Hematopoietic multipotent progenitor cell treated with erythropoietin and hydrocortisone succinate and interleukin-3 and kit ligand, for 17 days (in vitro differentiated cells): ENCODE measurements at places on chromosomes 6 and 20.

GRCh38 chr6:36198986-36199385 is 2.4 kb downstream of the BRPF3 start:
- DNase-seq, result no peak

DNA sequence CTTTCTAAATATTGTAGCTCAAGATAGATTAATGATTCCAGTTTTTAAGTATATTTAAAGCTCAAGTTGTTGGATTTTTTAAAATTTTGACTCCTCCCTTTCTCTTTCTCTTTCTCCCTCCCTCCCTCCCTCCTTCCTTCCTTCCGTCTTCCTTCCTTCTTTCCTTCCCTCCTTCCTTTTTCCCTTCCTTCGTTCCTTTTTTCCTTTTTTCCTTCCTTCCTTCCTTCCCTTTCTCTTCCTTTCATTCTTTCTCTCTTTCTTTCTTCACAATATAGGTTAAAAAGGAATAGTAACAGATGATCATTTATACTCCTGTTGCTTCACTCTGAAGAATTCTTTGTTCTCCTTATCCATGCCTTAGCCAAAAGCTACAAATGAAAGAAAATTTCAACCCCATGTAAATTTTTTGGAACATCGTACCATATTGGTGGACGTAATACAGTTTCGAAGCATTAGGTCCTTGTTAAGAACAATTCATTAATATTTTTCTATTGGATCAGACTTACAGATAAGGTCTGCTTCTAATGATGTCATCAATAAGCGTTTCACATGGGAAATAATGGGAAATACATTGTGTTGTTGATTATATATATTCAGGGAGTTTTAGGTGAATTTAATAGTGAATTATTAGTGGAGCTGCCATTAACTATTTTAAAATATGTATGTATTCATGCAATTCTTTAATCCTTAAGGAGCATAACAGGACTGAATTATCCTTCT is 139.6 kb upstream of the SLC35B3 start:
- no peak for DNase-seq

DNA sequence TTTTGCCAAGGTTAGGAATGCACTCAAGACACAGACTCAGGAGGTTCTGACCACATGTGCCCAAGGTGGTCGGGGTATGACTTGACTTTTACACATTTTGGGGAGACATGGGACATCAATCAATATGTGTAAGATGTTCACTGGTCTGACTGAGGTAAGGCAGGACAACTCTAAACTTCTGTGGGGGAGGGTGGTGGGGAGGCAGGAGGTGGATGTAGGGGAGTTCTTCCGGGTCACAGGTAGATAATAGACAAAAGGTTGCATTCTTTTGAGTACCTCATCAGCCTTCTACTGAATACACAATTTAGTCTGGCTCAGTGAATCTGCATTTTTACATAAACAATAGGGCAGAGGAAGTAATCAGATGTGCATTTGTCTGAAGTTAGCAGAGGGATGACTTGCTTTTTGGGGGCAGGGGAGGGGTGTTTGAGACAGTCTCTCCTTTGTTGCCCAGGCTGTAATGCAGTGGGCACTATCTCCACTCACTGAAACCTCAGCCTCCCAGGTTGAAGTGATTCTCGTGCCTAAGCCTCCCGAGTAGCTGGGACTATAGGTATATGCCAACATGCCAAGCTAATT is 10.9 kb downstream of the ECHDC1 start:
- DNase-seq, result no peak

DNA sequence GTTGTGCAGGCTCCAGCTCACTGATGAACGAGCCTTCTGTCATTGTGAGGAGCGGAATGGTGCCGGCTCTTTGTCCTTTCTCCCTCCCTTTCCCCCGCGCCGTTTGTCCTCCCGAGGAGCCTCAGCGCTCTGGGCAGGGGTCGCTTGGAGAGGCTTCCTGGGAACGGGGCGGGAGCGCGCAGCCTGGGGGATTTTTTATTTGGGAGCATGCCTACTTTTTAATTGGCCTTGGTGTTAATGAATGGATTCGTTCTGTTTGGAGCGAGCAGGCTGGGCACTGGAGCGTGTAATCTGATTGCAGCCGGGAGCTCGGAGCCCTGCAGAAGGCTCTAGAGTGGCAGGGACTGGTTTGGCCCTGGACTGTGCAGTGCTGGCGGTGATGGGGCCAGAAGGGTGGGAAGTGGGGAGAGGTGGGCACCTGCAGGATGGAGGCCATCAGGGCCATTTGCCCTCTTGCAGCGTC is 118.8 kb downstream of the CDH4 start:
- DNase-seq, result no peak

DNA sequence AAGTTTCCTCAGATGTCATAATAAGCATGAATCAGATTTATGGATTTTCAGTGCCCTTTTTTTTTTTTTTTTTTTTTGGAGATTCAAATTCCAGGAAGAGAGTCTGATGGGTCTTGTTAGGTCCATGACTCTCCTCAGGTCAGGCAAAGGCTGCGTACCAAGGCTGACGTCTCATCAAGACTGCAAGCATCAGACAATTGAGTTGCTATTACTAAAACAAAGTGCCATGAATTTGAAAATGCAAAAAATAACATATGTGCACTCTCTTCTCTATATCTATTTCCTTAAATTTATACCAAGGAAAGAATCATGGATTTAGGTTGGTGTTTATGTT is 134.7 kb downstream of the FAM83B start:
- DNase-seq, result no peak
